ENCODE measurements at places on chromosomes 2 and 18. TPM values are rescaled to one million over a fixed set of nuclear protein-coding genes. Genes with fewer than 3 reads are reported as not detected.

CHRNG gene
- total RNA-seq: not detected

HOXD10 gene
- not detected for total RNA-seq

GCG gene
- total RNA-seq: not detected

DSG1 gene
- total RNA-seq: not detected

FLACC1 gene
- 0.56 TPM for total RNA-seq

ACTG2 gene
- total RNA-seq: 349 TPM

SP140L gene
- total RNA-seq: 9.2 TPM

CPO gene
- not detected for total RNA-seq

SPP2 gene
- not detected for total RNA-seq

LHCGR gene
- total RNA-seq: under 0.01 TPM

MOGAT1 gene
- total RNA-seq: not detected

DRC1 gene
- 0.18 TPM for total RNA-seq

FARSB gene
- total RNA-seq: 27.2 TPM

GALR1 gene
- total RNA-seq: not detected

PFN4 gene
- total RNA-seq: 0.28 TPM

AQP12B gene
- total RNA-seq: not detected

CAB39 gene
- 71.7 TPM for total RNA-seq

SCYGR4 gene
- not detected for total RNA-seq

All from IMR-90 (cell line).